ENCODE measurements at places on chromosomes 4 and X.

GRCh38 chrX:67749536-67749935, 205.7 kb downstream of the AR start:
- no peak for DNase-seq

GRCh38 chrX:43939187-43939926, 33.8 kb downstream of the NDP start:
- DNase-seq, result no peak

- DNase-seq, result no peak
These were observed 273.3 kb downstream of the DKK2 start for GRCh38 chr4:106762666-106763443.

- no peak for DNase-seq
These were observed 110.7 kb downstream of the GPR143 start for GRCh38 chrX:9654929-9655328.

DNA sequence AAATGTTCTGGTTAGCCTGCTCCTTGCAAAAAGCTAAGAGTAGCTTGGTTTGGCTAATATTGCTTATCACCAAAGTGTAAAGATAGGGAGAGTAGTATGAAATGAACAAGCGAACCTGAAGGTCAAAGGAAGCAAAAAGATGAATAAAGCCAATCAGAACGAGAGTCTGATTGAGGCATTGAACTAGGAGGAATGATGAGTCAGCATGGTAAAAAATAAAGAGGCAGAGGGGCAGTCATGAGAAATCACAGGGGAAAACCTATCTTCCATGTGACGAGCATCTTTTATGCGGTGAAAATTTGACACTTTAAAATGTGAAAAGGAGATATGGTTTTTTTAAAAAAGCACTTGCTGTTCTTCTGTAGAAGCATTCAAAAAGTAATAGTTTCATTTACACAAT, 533.7 kb downstream of the SPOCK3 start:
- no peak for DNase-seq

GRCh38 chrX:128929271-128930057, 593.8 kb downstream of the SMARCA1 start:
- DNase-seq, result no peak

- DNase-seq, result no peak
These were observed 37.9 kb downstream of the RAP2C start for GRCh38 chrX:132181364-132181763.

DNA sequence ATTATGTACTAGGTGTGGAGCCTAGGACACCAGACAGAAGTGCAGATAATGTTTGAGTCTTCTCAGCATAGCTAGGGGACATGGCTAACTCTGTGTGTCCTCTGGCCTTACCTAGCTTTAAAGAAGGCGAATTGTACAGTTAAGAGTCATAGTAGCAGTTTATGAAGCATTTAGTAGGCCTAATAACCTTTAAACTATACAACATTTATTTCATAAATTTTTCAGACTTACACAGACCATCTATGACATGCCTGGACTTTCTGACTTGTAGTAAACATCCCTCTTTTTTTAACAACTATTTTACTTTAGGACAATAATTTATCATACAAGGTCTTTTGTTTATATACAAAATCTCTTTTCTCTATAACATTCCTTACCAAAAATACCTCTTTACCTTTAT, 37.4 kb downstream of the ETNPPL start:
- no peak for DNase-seq

DNA sequence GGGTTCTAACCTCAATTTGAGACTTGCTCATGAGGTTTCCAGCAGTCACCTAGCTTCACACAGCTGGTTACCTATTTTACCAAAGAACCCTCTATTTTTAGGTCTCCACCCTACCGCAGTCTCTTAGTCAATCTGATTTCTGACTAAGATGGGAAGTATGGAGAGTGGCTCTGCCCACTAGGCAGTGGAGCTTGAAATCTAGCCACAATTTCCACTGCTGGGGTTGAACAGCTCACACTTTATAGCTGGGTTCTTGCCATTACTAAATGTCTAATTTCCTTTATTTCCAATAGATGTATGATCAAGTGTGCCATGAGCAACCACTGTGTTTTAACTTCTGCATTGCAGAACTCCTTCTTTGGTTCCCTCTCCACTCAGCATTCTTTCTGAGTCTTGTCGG, 43.1 kb downstream of the GASK1B start:
- no peak for DNase-seq

- DNase-seq, result no peak
These were observed 575.7 kb downstream of the TRIML1 start for GRCh38 chr4:188714907-188715306.

DNA sequence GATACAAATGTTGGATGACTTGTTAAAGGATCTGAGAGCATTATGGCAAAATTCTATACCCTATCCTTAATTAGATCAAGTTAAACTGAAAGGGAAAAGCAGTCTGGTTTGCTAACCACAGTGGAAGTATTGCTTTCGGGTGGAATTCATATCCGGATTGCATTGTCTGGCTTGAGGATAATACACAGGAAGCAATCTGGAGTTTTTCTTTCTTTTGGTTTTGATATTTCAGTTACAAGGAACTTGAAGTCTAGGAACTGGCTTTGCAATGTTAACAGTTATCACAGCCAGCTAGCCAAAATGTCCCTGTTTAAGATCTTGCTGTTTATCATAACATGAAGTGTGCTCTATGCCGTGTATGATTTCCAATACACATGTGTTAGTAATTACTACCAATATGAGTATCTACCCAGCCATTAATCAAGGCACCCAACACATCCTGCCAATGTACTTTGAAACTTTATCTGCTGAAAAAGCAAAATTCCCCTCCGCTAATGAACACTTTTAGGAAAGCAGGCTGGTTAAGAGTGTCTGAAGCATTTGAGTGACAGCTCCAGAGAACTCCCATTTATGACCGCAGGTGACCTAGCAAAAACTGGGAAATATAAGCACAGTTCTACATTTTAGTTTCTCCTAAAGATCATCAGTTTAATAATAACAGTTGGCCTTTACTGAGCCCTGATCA, 146.4 kb downstream of the PALLD start:
- no peak for DNase-seq

DNA sequence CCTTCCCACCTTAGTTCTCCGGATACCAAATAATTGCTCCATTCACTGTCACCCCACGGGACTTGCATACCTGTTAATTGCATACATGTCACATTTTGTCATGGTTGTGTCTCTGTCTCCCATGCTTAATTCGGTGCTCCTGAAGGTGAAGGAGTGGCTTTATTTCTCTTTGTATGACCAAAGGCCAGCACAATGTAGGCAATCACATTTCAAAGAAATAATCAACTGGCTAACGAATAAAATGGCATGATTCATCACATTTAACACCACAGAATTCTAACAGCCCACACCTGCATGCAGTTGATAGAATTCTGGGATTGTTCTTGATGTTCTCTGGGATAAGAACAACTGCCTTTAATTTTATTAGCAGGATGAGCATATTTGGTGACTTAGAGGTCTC, 59.3 kb downstream of the ATXN3L start:
- DNase-seq, result no peak

- DNase-seq, result no peak
These were observed 85.9 kb downstream of the REPS2 start for GRCh38 chrX:17032351-17032750.

- DNase-seq, result no peak
These were observed 36.7 kb downstream of the SMIM20 start for GRCh38 chr4:25950461-25951389.

GRCh38 chr4:103996064-103996463, 276.3 kb upstream of the TACR3 start:
- DNase-seq, result no peak

DNA sequence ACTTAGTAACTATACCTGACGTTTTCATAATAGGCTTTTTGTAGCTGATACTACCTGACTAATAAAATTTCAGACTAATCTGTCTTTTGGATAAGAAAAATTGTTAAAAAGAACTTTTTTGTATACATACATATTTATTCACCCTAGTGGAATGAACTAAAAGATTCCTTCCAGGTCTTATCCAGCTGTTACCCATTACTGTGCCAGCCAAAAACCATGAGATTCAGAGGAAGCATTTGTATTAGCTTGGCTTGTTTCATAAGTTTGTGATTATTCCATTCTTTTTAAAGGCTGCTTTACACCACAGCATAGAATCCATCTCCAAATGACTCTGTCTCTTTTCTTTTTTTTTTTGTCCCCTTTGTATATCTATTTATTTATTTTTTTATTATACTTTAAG, 149.4 kb downstream of the FAT4 start:
- DNase-seq, result no peak

DNA sequence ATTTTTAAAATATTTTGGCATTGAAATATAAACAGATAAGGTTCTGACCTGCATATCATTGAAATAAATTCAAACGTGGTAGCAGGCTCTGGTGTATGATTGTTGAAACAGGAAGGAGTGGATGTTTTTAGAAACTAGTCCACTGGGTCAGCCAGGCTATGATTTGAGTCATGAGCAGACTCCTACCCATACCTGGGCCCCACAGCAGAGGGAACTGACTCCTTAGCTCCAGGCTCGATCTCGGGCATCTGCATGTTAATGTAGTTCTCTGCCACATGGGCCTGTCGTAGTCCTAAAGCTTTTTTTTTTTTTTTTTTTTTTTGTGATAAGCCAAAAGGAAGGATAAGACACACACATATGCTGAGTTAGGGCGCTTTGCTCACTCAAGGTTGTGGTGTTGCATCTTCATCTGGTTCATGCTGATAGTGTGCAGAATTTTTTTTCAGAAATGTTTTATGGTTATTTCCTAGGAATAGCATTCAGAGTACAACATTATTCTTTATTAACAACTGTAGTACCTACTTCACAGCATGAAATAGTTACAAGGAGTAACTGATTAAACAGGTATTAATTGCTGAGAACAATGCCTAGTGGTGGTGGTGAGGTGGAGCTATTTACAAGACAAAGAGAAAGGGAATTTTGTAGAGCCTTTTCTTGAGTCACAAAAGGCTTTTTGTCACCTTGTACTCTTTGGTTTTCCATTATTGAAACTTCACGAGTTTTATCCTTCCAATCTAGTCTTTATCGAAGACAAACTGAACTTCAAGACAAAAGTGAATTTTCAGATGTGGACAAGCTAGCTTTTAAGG, 27.3 kb downstream of the OFD1 start:
- DNase-seq, result no peak

DNA sequence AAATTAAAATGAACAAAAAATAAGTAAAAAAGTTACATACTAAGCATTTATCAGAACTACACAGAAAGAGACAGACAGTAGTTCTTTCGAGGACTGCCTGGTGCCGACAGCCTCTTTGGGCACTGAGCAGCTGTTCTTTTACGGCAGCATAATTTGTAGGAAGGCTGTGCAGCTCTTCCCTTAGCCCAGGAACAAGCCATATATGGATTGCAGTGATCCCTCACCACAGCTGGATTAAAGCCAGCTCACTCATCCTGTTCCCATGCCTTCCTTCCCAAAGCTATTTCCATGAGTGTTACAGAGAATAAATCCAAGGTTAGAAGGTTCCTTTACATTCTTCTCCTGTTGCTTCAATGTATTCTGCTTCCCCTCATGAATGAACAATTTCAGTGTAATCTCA, 71.7 kb downstream of the DDX60L start:
- no peak for DNase-seq

DNA sequence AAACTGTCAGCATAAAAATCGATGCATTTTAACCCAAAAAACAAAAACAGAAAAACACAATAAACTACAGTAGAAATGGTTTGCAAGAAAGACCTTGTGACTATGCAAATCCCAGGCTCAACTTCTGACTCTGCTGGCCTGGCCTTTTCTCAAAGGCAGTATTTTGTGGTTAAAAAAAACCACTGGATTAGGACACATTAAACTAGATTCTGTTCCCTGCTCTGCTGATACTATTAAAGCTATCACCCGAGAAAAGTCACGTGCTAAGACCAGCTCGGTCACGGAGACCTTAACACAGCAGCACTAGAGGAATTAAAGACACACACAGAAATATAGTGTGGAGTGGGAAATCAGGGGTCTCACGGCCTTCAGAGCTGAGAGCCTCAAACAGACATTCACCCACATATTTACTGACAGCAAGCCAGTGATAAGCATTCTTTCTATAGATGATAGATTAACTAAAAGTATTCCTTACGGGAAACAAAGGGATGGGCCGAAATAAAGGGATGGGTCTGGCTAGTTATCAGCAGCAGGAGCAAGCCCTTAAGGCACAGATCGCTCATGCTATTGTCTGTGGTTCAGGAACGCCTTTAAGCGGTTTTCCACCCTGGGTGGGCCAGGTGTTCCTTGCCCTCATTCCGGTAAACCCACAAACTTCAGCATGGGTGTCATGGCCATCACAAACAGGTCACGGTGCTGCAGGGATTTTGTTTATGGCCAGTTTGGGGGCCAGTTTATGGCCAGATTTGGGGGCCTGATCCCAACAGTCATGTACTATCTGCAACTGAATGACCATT, 16.1 kb downstream of the CBR4 start:
- DNase-seq, result no peak

DNA sequence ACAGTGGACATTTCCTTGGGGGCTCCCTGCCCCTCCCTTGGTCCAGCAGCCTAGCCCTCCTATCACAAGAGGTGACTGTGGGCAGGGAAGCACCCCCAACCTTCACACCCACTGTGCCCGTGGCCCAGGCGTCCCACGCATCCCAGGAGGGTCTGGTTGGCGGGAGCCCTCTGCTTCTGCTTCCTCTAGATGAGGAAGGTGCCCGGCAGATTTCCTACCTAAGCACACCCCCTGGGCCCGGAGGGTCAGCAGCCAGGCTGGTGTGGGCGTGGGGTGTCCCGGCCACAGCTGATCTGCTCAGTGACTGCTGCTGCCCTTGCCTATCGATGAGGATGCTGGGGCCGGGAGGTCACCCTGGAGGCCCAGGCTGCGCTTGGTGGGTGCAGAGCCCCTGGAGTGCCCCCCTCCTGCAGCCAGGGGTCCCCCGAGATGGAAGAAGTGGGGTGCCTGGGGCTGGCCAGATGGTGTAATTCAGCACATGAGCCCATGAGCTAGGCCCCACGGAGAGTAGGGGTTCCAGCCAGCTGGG, 12.2 kb downstream of the SH3BP2 start:
- no peak for DNase-seq

GRCh38 chr4:178632415-178632814, 1190.2 kb upstream of the AGA start:
- no peak for DNase-seq

DNA sequence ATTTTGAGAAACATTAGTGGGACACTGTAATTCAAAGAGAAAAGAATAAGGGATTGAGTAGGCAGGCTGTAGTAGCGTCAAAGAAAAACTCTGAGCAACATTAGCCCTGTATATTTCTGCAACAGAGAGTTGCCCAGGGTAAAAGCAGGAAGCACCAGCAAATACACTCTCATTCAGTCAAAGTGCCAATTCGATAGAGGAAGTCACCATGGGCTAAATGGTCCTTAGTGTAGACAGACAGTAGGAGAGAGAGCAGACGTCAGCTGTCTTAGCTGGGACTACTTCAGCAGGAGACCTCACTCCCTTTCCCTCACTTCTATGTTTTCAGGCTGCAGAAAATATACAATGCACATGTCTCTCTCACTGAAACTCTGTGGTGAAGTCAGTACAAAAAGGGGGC, 2073.8 kb upstream of the TENM3 start:
- no peak for DNase-seq
